Lower lobe of right lung (tissue), 2 donors: ENCODE measurements at places on chromosomes 16 and 17. TPM values are rescaled to one million over a fixed set of nuclear protein-coding genes. Genes with fewer than 3 reads are reported as not detected.

GRCh38 chr16:48491517-48491916, 106.3 kb upstream of the SIAH1 start:
- H3K36me3 ChIP-seq: no peaks in the 10 kb centered on the region
- no peak overlapping the region for H3K4me3 ChIP-seq
- H3K27me3 ChIP-seq: no peaks in the 10 kb centered on the region
- H3K27ac ChIP-seq: no peak overlapping the region

DNA sequence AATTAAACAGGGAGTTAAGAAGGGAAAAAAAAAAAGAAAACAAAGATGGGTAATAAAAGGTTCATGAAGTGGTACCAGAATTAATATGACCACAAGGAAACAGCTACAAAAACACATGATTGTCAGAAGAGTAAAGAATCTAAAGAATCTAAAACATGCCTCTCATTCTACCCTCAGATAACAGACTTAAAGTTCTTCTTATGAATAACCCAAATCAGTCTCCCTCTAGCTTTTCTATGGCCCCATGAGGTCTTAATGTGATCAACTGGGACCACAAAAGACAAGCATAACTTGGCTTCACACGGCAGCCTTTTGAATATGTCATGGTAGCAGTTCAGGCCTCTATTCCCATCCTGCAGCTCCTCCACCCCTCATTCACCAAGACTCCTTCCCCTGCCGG, 6.9 kb downstream of the MYH10 start:
- H3K4me1 ChIP-seq: no peaks in the 10 kb centered on the region
- no peaks in the 10 kb centered on the region for H3K27me3 ChIP-seq
- H3K4me3 ChIP-seq: no peak overlapping the region
- DNase-seq: no peak
- no peaks in the 10 kb centered on the region for H3K36me3 ChIP-seq

- H3K4me1 ChIP-seq: peaks cover 52% of the 10 kb centered on the region
- peak; percentile 64 for DNase-seq
- H3K27me3 ChIP-seq: no peaks in the 10 kb centered on the region
- peak overlapping the region; percentile 73 for H3K4me3 ChIP-seq
- H3K27ac ChIP-seq: peak overlapping the region; percentile 89
Measured at GRCh38 chr17:42459256-42459800, 650 bp downstream of the ATP6V0A1 start.

NOG gene
- total RNA-seq: 2.2 TPM

GRCh38 chr16:85847036-85847435, 47.5 kb downstream of the COX4I1 start:
- H3K4me3 ChIP-seq: no peak overlapping the region
- H3K27me3 ChIP-seq: peaks cover 17% of the 10 kb centered on the region
- H3K4me1 ChIP-seq: no peaks in the 10 kb centered on the region
- no peak overlapping the region for H3K27ac ChIP-seq
- no peaks in the 10 kb centered on the region for H3K36me3 ChIP-seq
- DNase-seq: no peak

CD300LB gene
- 1.5 TPM for total RNA-seq

KRT38 gene
- not detected for total RNA-seq

GSPT1 gene
- 107 TPM for total RNA-seq

DNA sequence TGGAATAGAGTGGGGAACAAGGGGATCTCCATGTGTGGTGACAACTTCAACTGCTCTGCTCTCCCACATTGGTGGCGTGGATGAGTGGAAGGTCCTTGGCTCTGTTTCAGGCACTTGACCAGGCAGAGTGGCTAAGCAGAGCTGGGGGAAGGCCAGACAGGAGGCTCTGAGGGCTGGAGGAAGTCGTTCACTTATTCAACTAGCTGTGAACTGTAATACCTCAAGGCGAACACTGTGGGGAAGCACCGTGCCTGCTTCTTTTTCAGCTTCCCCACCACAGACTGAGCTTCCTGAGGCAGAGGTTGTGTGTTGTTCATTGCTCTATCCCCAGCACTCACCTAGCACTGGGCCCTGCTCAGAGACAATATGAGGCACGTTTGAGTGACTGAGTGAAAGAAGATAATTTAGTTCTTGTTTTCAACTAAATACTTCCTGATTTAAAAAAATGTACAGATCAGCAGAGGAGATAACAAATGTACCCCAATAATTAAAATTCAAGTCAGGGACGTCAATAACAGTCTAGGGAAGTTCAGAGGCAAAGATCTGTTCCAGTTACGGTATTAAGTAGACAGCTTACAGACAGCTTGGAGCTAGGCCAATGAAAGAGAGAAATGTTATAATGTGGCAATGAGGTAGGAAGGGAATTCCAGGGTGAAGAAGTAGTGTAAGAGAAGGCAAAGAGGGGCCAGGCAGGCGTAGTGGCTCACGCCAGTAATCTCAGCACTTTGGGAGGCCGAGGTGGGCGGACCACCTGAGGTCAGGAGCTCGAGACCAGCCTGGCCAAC, 34.7 kb downstream of the MYO18A start:
- H3K27ac ChIP-seq: peak overlapping the region; percentile 16
- no peaks in the 10 kb centered on the region for H3K36me3 ChIP-seq
- peak; percentile 83 for DNase-seq
- no peak overlapping the region for H3K4me3 ChIP-seq

DNA sequence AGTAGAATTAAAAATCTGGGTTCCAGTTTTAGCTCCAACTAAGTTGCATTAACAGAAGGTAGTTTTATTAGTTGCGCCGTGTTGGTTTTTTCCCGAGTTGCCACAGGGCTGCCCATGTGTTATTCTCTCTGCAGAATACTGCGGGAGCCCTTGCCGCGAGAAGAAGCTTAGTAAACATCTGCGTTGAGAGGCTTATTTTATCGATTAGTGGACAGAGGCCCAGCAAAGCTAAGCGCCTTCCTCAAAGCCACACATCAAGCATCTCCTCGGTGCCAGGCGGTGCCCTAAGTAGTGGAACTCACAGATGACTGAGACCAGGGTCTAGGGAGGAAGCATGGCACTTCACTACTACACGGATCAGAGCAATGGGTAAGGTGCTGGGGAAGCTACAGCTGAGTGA, 212.3 kb upstream of the IRX5 start:
- no peaks in the 10 kb centered on the region for H3K27me3 ChIP-seq
- no peaks in the 10 kb centered on the region for H3K4me1 ChIP-seq
- no peaks in the 10 kb centered on the region for H3K36me3 ChIP-seq
- H3K27ac ChIP-seq: no peak overlapping the region
- DNase-seq: no peak
- no peak overlapping the region for H3K4me3 ChIP-seq

DNA sequence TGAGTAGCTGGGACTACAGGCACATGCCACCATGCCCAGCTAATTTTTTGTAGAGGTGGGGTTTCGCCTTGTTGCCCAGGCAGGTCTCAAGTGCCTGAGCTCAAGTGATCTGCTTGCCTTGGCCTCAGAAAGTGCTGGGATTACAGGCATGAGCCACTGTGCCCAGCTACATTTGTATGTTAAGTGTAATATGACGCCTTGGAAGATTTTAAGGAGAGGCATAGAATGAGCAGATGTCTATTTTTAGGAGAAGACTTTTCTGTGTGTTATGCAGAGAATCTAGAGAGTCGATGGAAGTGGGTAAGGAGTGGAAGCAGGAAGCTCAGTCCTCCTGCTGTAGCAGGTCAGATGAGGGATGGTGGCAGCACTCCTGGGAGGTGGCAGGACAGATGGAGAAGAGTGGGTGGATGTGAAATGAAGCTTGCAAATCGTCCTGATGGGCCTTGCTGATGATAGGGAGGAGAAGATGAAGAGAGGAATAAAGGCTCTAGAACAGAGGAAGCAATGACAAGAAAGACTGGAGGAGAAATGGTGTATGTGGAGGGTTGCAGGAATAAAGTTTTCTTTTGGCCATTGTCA, 125.3 kb downstream of the SHISA6 start:
- no peaks in the 10 kb centered on the region for H3K27me3 ChIP-seq
- no peak overlapping the region for H3K27ac ChIP-seq
- no peaks in the 10 kb centered on the region for H3K36me3 ChIP-seq
- no peak for DNase-seq
- no peak overlapping the region for H3K4me3 ChIP-seq

PRSS36 gene
- total RNA-seq: 6.6 TPM

GRCh38 chr17:10726196-10726595, 3.6 kb downstream of the TMEM220 start:
- no peak overlapping the region for H3K4me3 ChIP-seq
- DNase-seq: no peak
- H3K27ac ChIP-seq: no peak overlapping the region
- H3K36me3 ChIP-seq: peaks cover 29% of the 10 kb centered on the region
- H3K27me3 ChIP-seq: no peaks in the 10 kb centered on the region

DNA sequence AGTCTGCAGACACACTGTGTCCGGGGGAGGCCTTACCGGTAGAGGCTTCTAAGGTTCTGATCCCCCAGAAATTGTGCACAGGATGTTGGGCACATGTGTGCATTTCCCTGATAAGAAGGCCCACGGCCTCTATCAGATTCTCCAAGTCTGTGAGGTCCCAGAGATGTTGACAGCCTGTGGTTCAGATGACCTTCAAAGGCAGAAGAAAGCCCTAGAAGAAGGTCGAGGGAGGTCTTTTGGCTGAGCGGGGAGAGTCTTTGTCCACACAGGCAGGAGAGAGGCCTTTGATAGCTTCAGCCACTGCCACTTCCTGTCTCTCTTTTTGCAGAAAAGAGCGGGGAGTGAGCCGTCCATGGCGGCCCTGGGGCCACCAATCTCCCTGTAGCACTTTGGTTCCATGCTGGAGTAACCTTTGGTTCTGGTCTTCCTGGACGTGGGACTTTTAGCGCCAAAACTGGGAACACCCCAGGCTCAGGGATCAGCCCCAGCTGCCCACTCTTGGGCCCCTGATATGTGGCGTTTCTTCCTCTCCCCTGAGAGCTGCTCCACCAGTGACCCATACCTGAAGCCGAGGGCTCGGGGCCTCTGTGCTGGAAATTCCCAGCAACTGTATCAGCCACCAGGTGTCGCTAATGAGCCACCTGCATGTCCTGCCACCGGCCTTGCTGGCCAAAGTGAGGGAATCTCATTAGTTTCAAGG, 28.1 kb upstream of the LGALS9 start:
- no peaks in the 10 kb centered on the region for H3K27me3 ChIP-seq
- no peak overlapping the region for H3K27ac ChIP-seq
- peaks cover 10% of the 10 kb centered on the region for H3K4me1 ChIP-seq
- no peak overlapping the region for H3K4me3 ChIP-seq
- peak; percentile 80 for DNase-seq
- H3K36me3 ChIP-seq: peaks cover 58% of the 10 kb centered on the region

ALOX12B gene
- not detected for total RNA-seq

CX3CL1 gene
- total RNA-seq: 33.6 TPM
